ENCODE measurements at places on chromosomes 4 and X.

DNA sequence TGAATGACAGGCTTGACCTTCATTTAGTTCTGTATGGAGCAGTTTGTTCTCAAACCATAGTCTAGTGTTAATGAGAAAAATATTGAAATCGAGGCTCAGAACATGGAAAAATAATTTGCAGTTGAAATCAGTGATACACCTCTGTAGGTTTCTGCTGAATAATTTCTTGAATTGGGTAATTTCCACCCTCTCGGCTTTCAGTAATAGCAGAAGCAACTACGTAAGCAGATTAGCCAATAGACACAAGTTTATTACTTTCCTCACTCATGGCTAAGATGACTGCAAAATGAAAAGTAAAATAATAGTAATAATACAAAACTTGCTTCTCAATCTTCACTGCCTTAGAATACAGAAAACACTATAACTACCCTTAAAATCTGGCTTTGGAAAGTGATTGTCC, 46.0 kb downstream of the USP38 start:
- no peak for DNase-seq

GRCh38 chr4:47733302-47734175, 104.3 kb downstream of the CORIN start:
- no peak for DNase-seq

DNA sequence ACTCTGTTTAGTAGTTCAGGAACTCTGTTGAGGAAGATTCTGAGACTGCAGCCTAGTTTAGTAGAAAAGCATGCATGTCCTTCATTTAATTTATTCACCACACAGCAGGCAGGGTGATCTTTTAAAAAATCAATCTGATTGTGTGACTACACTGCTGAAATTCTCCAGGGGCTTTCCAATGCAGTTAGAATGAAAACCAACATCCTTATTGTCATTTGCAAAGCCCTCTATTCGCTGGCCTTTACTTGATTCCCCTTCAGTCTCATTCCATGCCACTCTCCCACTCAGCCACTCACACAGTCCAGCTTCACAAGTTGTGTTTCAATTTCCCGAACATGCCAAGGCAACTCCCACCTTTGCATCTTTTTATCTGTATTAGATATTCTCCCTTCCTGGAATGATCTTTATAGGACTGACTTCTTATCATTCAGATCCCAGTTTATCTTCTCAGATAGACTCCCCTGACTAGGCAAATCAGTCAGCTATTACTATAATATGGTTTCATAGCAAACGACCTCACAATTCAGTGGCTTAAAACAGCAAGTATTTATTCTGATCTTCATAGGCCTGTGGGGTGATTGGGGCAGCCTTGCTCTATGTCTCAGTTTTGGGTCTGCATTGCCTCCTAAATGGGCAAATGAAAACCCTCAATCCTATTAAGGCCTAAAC, 21.3 kb upstream of the FTHL17 start:
- DNase-seq: no peak

- no peak for DNase-seq
Measured at GRCh38 chr4:70849291-70849690, 9.6 kb upstream of the GRSF1 start.
